ENCODE measurements at places on chromosomes 1 and 21.

GRCh38 chr1:199152676-199153075 is 513.8 kb downstream of the PTPRC start:
- DNase-seq, result no peak

GRCh38 chr21:44927587-44928461 is 7.1 kb upstream of the ITGB2 start:
- DNase-seq, result peak; percentile 5

GRCh38 chr1:2300004-2300771 is 72.1 kb downstream of the SKI start:
- no peak for DNase-seq

GRCh38 chr1:180185281-180185680 is 30.6 kb downstream of the QSOX1 start:
- no peak for DNase-seq

DNA sequence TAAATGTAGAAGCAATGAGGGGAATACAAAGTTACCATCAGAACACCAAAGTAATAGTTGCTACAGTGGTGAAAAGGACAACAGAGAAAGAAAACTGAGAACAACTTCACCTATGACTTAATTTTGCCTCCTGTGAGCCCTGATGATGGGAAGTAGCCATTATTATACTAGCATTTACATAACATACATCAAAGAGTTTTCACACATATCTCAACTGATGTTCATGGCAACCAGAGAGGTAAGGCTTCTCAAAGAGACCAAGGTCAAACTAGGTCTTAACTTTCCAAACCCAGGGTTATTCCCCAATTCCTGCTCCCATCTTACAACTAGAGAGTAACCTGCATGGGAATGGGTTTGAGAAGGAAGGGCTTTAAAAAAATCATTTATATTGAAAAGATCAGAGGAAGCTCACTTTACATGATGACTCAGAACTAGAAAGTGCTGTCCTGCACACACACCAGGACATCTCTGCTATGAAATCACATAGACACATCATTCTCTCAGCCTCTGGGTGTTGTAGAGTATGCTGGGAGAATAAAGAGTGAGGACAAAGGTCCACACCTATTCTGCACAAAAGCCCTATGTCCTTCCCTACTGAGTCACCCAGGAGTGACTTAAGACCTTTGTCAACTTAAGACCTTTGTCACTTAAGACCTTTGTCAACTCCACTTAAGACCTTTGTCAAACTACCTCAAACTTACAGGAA is 179.7 kb downstream of the TNFSF18 start:
- DNase-seq, result peak; percentile 37

DNA sequence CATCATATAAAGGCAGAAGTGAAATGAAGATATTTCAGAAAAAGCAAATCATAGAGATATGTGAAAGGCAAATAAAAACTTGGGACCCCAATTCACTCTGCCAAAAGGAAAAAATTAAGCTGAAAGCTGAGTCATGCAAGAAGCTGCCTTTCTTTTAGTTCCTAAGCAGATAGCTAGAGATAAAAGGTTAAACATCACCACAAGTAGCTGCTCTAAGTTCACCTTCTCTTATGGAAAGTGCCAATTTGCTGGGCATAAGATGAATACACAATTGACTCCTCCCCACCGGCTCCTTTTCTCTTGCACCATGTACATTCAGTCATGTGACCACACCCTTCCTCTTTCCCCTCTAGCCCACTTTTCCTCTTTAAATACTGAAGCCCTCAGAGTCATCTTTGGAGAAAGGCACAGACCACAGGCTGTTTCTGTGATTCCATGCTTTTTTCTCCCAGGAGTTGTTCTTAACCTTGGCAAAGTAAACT is 5.4 kb upstream of the SUMO3 start:
- no peak for DNase-seq

GRCh38 chr1:212655668-212656440 is 43.8 kb downstream of the BATF3 start:
- no peak for DNase-seq

DNA sequence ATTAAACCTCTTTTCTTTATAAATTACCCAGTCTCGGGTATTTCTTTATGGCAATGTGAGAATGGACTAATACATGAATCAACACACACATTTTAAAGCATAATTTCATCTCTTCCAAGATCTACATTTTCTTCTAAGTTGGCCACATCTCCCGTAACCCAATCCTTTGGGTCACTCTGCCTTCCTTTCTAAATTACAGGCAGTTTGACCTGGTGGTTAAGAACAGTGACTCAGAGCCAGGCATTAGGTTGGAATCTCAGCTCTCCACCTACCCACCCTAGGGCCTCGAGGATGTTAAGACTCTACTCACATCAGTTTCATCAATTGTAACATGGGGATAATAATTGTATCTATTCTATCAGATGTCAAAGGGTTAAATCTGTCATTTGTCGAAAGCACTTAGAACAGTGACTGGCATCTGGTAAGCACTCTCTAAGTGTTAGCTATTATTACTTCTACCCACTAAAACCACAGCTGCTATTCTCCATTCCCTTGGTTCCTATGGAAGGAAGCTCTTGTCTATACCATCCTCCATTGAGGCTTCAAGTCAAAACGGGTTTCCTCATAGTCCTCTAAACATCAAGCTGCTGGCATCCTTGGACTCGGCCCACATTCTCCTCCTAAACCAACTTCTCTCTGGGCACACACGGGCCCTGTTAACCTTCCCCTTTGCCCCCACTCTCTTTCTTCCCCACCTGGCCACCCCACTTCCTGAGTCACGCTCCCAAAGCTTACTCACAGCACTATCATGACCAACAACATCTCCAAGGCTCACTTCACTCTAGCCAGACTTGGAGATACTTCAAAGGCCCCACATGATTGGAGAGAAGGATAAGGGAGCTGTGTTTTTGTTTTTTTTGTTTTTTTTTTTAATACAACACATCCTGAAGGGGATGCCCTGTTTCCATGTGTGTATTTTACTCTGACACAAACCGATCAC is 116.9 kb downstream of the TGFBR3 start:
- no peak for DNase-seq

DNA sequence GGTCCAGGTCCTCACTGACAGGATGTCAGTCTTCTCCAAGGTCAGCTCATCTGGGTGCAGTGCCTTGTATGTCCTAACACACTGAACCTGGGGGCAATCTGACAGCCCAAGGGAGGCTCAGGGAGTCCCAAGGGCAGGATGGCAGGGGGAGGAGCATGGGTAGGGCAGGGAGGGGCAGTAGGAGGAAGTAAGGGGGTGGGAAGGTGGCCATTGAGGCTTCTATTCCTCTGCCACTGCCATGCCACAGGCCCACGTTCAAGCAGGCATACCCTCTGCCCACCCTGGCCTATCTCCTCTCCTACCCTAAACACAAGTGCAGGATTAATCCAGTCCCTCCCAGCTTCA is 13.3 kb downstream of the ARHGEF19 start:
- no peak for DNase-seq

- DNase-seq, result no peak
These were observed 177.9 kb upstream of the DUSP10 start for GRCh38 chr1:221919743-221920142.

DNA sequence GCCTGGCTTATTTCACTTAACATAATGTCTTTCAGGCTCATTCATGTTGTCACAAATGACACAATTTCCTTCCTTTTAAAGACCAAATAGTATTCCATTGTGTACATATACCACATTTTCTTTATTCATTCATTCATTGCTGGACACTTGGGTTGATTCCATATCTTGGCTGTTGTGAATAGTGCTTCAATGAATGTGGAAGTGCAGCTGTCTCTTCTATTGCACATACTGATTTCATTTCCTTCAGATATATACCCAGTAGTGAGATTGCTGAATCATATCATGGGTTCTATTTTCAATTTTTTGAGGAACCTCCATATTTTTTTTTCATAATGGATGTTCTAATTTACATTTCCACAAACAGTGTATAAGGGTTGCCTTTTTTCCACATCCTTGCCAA is 38.6 kb upstream of the WLS start:
- no peak for DNase-seq

DNA sequence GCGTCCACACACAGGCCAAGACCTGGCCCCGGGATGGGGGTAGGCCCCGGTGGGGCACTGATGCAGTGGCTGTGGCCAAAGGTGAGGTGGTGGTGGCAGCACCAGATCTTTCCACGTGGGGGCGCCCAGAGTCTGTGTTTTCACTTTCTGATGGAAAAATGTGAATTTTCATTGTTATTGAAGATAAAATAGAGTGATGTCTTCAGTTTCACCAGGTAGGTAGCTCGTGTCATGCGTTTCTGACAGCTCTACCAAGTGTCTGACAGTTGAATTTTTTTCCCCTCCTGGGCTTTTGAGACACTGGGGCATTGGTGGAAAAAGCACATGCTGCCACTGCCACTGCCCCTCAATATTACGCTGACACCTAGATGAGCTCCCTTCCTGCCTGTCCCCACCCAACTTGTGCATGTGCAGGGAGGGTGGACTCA is 40.0 kb upstream of the MAGOH start:
- DNase-seq, result peak; percentile 54

GRCh38 chr1:204980840-204981405 is 62.1 kb upstream of the CNTN2 start:
- no peak for DNase-seq

GRCh38 chr1:37567023-37567422 is 10.3 kb downstream of the DNALI1 start:
- no peak for DNase-seq

DNA sequence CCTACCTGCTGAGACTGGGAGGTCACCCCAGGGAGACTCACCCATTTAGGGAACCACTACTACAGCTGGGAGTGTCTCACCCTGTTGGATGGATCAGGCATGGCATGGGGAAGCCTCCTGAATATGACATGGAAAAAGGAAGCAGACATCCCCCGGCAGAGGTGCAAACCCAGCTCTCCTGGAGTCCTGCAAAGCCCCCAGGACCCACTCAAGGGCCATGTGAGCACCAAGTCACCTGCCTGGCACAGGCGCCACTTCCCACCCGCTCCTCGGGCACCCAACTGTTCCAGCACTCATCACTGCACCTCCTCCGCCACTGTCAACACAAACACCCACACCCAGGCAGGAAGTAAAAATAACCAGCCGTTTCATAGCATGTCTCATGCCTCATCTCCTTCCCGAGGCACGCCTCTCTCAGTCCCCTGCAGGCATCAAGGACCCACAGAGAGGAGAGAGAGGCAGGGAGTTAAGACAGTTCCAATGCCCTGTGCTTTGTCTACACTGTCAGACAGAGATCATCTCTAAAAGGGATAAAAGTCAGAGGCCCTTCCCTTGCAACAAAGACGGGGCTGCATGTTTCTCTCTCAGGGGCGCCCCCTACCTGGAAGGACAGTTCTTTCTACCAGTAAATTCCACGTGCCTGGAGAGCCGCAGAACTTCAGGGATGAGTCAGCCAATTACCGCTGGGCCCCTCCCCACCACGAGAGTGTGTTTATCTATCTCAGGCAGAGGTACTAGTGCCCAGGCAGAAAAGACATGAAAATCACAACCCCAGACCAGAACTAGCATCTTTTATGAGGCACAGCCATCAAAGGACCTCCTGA is 150.1 kb upstream of the SOD1 start:
- DNase-seq, result peak; percentile 20

DNA sequence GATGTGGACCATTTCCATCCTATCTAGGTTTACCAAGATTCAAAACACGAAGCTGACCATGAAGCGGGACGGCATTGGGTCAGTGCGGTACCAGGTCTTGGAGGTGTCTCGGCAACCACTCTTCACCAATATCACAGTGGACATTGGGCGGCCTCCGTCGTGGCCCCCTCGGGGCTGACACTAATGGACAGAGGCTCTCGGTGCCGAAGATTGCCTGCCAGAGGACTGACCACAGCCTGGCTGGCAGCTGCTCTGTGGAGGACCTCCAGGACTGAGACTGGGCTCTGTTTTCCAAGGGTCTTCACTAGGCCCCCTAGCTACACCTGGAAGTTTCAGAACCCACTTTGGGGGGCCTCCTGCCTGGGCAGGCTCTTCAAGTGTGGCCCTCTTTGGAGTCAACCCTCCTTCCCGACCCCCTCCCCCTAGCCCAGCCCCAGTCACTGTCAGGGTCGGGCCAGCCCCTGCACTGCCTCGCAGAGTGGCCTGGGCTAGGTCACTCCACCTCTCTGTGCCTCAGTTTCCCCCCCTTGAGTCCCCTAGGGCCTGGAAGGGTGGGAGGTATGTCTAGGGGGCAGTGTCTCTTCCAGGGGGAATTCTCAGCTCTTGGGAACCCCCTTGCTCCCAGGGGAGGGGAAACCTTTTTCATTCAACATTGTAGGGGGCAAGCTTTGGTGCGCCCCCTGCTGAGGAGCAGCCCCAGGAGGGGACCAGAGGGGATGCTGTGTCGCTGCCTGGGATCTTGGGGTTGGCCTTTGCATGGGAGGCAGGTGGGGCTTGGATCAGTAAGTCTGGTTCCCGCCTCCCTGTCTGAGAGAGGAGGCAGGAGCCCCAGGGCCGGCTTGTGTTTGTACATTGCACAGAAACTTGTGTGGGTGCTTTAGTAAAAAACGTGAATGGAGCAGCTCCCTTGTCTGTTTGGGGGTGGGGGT is 864 bp upstream of the CCDC24 start:
- DNase-seq, result no peak

GRCh38 chr1:208185801-208186231 is 58.4 kb downstream of the PLXNA2 start:
- no peak for DNase-seq

DNA sequence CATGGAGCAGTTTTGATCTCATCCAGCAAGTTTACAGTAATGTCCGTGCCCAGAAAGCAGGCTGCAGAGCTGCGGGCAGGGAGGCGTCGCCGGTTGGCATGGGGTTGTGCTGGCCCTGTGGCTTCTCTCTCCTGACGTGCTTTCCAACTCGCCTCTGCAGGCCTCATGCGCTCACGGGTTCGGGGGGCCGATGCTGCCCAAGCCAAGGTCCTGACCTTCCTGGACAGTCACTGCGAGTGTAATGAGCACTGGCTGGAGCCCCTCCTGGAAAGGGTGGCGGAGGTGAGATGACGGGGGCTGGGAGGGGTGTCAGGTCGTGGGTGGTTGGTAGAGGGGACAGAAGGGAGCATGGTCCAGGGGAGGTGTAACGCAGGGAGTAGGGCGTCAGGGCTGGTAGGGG is 176.1 kb downstream of the GALNT2 start:
- DNase-seq, result no peak

DNA sequence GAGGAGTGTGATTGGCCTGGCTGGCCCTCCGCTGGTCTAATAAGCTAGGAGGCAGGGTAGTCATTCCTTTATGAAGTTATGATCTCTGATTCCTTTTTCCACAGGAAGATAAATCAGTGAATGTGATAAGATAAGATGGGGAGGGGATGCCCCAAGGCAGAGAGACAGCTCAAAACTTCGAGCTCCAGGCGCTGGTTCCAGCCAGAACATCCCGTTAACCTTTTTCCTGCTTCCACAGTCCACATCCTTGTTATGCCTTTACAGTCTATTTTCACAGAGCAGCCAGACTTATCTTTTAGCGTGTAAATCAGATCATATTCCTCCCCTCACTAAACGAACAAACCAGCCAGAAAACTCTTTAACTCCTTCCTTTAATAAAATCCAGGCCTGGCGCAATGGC is 38.5 kb upstream of the BMP8B start:
- no peak for DNase-seq

- no peak for DNase-seq
These were observed 327.3 kb upstream of the AJAP1 start for GRCh38 chr1:4327142-4327541.

- no peak for DNase-seq
These were observed 437.2 kb upstream of the PRMT6 start for GRCh38 chr1:106619080-106619826.

All from HT-29 (cell line).